ENCODE measurements at places on chromosomes 1 and 21.

GRCh38 chr1:230076121-230076520 is 9.1 kb downstream of the GALNT2 start:
- no peak for DNase-seq

- DNase-seq, result no peak
Observed at GRCh38 chr1:16119926-16120325, 35.9 kb downstream of the EPHA2 start.

DNA sequence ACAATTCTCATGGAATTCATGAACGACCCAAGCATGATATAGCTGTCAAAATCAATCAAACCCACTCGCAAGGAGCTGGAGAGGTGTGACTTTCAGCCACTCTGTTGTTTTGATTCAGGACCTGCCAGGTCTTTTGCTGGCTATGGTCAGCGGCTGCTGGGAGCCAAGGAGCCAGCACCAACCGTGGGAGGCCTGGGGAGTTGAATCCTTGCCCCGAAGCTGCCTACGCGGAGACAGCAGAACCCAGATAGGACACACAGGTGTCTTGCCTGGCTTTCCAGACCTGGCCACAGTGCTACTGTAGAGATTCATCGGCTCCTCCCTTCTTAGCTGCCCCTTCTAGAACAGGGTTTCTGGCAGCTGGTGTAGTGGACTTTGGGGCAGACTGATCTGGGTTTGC is 42.7 kb downstream of the ZSCAN20 start:
- no peak for DNase-seq

DNA sequence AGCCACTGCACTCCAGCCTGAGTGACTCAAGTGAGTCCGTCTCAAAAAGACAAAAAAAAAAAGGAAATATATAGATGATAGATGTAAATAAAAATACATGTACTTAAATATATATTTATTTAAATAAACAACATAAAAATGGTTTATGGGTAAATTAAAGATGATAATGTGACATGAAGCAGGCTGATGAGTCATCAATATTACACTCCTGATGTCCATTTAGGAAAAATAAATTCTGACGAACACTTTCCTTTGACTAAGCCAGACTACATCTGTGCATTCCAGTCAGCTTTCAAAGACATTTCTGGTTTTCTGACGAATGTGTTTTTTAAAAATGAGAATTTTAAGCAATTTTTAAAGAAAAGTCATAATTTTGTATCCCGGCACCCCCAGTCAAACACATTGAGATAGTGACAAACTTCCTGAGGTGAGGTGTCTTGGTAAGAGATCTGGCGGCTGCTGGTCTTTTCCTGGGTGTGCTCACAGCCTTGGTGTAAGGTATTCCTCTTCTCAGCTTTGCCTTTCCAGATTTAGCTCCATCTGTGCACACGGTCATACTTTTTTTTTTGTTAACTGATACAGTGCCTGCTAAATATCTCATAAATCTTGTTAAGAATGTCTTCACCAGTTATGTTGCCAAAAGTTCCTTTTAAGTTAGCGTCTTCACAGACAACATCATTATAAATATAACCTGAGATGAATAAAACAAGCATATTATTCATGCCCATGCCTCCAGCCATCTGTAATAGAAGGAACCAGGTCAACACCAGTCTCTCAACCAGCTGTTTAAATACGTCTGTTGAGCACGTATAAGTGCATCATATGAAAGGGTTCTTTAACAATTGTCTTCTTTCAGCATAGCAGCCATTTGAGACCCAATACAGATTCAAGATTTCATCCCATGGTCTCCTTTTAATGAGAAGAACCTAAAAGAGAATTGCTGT is 214.5 kb upstream of the PLD5 start:
- no peak for DNase-seq

GRCh38 chr1:22835636-22836319 is 125.1 kb downstream of the EPHB2 start:
- DNase-seq, result no peak

DNA sequence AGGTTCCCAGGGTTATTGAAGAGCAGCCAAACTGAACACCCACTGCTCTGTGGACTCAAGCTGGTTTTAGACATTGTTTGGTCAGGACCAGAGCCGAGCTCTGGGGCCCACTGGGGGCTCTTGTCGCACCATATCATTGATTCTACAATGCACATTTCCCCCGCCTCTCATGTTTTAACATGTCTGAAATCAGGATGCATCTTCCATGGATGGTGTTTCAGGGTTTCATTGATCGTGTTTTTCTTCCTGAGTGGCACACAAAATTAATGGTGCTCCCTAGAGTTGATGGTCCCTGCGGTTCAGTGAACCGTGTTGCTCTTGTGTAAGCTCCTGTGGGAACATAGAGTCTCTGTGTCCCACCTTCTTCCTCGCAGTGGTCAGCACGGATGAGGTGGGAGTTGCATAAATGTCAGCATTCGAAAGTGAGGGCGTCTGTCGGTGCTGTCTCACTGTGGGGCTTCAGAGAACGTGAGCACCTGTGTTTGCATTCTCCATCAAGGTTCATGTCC is 38.3 kb downstream of the GALNT2 start:
- DNase-seq, result no peak

GRCh38 chr21:37564341-37564923 is 197.9 kb downstream of the DYRK1A start:
- DNase-seq, result peak; percentile 88

- no peak for DNase-seq
Observed at GRCh38 chr1:36433102-36433501, 17.1 kb downstream of the OSCP1 start.

GRCh38 chr1:20212685-20213331 is 26.5 kb upstream of the PLA2G2C start:
- peak; percentile 14 for DNase-seq

DNA sequence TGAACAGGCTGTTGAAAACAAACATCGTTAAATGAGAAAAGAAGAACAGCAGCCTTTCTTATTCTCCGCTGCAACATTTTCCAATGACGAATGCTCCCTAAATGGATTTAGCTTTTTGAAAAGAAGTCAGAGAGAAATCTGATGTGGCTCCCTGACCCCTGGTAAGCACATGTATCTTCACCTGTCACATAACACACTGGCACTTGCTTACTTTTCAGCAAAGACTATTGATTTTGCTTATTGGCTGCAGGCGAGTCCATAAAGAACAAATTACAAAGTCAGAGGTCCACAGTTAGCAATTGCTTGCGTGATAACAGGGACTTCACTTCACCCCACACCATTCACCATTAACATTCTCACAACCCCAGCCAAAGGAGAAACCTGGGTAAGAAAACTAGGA is 362.8 kb downstream of the GPATCH2 start:
- no peak for DNase-seq

DNA sequence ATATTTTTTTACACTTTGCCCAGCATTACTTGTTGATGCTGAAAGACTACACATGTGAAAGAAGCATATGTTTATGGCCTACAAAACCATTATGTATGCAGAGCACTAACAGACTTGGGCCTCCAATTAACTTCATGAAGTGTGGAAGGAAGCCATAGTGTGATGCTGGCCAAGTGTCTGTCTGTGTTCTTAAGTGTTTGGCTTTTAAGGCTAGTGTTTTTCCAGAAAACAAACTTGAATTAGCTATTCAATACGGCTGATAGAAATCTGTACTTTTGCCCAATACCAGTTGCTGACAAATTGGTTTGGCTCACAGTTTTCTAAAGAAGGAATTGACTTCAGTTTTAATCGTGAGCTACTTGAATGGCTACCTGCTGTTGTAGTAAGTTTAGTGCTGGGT is 136.1 kb downstream of the ADGRL2 start:
- DNase-seq, result no peak

- no peak for DNase-seq
Observed at GRCh38 chr1:46719689-46720088, 775 bp upstream of the EFCAB14 start.

GRCh38 chr1:180925471-180926051 is 12.9 kb downstream of the KIAA1614 start:
- no peak for DNase-seq

DNA sequence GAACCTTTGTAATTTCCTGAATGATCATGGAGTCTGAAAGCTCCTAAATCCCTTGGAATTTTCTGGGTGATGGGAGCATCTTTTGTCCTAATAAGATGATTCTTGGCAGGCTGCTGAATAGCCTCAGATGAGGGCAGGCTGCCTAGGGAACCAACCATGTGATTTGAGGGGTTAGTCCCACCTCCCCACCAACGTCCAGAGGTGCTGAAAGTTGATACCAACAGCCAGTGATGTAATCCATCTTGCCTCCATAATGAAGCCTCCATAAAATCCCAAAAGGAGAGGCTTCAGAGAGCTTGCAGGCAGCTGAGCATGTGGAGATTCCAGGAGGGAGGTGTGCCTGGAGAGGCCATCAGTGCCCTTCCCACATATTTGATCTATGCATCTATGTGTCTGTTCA is 43.7 kb downstream of the GTF2B start:
- no peak for DNase-seq

DNA sequence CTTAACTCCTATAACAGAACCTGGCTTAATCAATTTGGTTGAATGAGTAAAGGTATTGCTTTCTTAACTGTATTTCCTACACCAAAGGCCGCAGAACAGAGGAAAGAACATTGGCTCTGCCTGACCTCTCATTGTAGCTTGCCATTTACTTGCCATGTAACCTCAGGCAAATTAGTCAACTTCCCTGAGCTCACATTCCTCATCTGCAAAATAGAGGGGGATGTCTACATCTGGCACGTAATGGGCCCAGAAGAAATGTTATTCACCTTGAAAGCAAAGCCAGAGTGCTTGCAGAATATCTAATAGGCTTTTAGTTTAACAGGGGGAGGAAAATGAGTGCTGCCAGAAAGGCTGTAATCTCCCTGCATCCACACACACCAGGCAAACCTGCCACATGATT is 44.3 kb downstream of the LAMC2 start:
- no peak for DNase-seq

DNA sequence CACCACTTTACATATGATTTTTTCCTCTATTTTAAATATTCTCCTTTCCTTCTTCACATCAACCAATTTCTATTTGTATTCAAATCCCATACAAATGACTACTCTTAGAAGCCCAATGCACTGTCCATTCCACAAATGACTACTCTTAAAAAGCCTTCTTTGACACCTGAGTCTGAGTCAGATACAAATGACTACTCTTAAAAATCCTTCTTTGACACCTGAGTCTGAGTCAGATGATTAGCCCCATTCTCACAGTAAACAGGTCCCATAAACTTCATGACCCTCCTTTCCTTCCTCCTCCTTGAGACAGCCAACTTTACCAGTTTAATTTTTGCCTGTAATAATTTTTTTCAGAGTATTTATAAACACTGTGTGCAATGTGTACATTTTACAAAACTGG is 231.3 kb upstream of the USP25 start:
- no peak for DNase-seq

- DNase-seq, result no peak
Observed at GRCh38 chr1:167564612-167565270, 11.2 kb upstream of the CREG1 start.

DNA sequence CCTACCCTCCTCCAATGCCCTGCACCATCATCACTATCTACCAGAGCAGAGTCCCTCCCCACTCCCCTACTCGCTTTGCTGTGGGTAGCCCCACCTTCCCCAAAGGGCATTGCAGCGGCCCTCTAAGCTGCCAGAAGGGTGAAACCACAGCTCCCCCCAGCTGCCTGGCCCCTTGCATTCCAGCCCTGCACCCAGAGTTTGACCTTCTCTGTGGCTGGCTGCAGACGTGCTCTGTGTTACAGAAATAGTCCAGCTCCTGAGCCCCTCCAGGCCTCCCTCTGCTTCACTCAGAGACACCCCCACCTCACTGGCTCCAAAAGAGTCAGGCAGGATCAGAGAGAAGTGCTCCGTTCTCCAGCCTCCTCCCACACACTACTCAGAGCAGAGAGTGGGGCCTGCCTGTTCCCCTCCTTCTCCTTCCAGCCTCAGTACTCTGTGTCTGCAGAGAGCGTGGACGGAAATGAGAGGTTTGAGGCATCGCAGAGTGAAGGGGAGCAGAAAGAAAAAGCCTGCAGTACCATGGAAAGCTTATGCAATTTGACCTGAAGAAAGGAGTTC is 63.2 kb downstream of the PLEKHA6 start:
- DNase-seq, result no peak

GRCh38 chr21:28614791-28615190 is 377.9 kb downstream of the LTN1 start:
- no peak for DNase-seq

DNA sequence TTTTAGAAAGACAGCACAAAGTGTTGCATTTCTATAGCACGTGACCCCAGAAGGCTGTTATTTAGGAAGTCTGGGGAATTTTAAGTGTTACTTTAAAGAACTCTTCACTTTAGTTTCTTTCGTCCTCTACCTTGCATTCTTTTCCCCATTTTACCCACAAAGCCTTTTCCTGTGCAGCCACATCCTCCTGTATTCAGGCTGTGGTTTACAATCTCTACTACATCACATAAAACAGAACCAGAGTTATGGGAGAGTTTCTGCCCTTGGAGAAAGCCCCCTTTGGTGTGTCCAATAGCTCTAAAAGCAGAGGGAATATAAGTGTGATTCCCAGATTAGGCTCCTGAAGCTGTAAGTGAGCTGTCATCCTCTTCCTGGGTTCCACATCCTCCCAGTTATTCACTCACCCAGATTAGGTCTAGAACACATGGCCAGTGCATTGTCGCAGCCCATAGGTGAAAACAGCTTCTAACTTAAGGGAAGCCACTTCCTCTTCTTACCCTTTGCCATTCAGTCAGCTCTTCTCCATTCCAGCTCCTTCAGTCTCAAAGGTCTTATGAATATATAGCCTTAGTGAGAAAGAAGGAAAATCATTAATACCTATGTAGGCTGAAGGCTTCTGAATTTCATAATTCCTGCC is 171.1 kb downstream of the PIGK start:
- no peak for DNase-seq

DNA sequence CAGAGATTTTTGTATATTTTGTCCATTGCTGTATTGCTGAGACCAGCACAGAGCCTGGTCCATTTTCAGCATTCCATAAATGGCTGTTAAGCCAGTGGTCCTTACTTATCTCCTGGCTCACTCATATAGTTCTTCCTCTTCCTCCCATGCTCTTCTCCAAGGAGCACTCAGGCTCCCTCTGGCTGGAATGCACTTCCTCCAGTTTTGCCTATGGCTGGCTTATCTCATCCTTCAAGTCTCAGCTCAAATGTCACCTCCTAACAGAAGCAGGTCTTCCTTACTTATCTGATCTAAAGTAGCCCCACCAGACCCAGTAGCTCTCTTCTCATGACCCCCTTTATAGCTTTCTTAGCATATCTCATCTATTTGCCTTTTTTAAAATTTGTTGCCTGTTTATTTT is 146.9 kb downstream of the SLC30A10 start:
- DNase-seq, result no peak

GRCh38 chr1:188429386-188429785 is 1600.6 kb downstream of the PLA2G4A start:
- no peak for DNase-seq

All from T-helper 22 cell (primary cell).